ENCODE measurements at places on chromosomes 3 and 15.

DNA sequence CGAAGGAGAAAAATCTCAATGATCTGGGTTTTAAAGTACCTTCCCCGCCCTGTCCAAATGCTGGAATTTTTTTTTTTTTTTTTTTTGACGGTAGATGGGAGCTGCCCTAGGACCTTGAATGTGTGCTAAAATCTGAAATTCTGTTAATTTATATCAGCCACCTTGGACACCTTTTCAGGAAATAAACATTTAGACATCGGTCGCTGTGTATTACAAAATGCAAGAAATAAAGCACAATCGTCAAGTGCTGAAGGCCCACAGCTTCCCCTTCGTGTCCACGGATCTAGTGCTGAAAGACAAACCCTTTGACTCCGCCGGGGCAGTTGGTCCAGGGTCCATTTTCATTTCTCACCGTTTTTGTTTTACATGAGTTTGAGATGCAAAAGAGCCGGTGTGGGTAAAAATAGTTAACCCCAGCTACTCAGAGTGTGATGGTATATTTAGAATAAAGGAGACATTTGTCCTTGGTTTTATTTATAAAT, 90.2 kb upstream of the CHD2 start:
- DNase-seq: peak; percentile 17

DNA sequence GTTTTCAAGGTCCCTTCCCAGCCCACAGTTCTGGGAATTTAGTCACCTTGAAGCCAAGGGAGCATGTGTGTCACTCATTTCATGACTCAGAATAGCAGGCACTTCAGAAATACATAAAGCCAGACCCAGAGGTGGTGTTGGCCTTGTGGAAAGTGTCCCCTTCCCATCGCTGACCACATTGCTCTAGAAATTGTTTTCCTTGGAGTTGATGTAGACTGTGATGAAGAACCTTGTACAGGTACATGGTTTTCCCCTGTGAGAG, 158.8 kb downstream of the SLCO3A1 start:
- DNase-seq: no peak

- DNase-seq: no peak
Measured at GRCh38 chr15:70125605-70126004, 27.9 kb upstream of the TLE3 start.

DNA sequence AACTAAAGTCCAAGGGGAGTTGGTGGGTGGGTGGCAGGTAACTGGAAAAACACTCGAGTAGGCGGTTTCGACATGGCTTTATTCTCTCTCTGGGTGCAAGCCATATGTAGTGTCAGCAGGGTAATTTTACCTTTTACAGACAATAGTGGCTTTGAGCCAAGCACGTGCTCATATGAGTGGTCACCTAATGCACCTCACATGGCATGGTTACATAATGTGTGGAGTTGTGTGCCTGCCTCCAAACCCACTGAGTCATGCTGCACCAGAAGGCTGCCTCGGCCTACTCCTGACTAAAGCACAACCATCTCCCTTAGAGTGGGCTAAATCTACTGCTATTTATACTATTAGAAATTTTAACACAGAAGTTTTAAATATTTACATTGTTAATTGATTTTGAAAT, 16.5 kb downstream of the CCRL2 start:
- no peak for DNase-seq

DNA sequence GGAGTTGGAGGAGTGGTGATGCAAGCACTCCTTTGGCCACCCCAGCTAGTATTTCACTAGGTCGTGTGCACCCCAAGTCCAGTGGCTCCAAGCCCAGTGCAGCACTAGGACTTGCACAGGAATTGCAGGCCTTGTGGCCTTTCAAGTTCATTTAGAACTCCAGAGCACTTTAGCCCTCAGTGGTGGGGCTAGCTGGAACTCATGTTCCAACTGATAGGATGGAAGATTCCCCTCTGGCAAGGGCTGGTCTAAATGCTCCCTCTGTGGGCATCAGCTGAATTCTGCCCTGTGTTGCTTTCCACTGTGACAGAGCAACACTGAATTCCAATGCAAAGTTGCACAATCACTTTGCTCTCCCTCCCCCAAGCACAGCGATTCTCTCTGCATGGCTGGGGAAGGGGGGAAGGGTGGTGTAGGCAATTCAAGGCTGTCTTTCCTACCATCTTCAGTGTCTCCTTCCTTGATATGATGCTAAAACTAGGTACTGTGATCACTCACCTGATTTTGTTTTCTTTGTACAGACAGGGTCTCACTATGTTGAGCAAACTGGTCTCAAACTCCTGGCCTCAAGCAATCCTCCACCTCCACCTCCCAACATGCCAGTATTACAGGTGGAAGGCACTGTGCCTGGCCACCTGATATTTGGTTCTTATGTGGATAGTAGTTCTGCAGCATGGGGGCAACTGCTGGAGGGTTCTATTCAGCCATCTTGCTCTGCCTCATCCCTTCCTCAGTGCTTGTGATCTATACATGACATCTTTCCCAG, 10.3 kb downstream of the USF3 start:
- no peak for DNase-seq

DNA sequence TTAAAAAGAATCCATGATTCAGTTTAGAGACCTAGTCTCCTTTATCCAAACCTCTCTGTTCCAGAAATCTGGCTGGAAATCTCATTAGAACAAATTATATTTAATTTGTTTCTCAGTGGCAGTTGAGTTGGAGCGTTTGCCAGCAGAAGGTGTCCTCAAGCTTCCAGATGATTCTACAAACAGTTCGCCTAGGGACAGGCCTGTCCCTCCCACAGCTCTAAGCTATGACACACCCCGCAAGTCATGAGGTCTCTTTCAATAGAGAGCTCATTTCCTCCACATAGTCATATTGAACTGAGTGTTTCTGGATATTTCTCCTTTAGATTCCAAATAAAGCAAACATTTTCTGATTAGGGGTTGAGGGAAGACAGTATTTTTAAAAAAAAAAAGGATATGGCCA, 230.3 kb downstream of the ATP8B4 start:
- DNase-seq: no peak

- no peak for DNase-seq
Measured at GRCh38 chr3:72914383-72914782, 26.5 kb downstream of the GXYLT2 start.

DNA sequence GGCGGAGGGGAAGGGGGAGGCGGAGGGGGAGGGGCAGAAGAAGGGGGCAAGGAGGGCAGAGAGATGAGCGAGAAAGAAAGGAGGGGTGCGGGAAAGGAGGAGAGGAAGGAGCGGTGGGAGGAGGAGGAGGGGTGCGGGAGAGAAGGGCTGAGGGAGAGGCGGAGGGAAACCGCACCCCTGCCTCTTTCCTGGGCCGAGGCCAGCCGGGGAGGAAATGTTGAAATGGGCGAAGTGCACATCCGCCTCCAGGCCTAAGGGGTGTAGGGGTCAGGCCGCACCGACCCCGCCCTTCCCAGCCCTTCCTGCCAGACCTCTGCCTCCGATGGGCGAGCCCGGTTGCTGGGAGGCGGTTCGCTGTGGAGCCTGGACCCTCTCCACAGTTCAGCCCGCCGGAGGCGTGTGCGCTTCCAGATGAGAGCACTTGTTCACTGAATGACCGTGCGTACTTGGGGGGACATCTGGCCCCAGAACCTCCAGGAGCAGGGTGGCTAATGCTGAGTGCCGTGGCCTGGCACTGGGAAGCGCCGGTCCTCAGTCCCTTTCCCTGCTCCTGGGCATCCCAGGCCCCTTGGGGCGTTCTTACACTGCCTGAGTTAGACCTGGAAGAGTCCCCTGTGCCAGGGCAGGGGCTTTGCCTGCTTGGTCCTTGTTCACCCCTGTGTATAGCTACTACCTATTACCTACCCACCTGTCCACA, 110.3 kb upstream of the KLF13 start:
- DNase-seq: peak; percentile 33

DNA sequence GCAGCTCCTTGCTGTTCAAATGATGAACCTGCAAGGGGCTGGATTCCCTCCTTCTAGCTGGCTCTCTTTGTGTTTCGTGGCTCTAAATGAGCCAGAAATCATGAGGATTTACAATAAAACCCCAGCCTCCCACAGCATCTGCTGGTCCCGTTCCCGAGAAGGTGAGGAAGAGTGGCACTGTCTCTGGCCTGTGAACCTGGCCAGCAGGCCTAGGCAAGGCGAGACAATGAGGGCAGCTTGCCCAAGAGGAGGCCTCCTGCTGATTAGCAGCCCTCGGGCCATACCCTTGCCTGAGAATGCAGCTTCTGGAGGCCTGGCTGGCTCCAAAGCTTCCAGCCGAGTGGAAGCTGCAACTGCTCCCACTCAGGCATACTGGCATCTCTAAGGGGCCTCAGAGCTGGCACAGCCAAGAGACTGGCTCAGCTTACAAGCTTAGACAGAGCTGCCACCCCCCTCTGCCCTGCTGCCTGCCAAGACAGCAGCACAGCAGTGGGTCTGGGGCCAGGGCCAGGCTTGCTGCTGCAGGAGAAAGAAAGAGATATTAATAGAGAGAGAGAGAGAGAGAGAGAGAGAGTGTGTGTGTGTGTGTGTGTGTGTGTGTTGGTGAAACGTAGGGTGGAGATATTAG, 76.5 kb downstream of the HMG20A start:
- peak; percentile 81 for DNase-seq

DNA sequence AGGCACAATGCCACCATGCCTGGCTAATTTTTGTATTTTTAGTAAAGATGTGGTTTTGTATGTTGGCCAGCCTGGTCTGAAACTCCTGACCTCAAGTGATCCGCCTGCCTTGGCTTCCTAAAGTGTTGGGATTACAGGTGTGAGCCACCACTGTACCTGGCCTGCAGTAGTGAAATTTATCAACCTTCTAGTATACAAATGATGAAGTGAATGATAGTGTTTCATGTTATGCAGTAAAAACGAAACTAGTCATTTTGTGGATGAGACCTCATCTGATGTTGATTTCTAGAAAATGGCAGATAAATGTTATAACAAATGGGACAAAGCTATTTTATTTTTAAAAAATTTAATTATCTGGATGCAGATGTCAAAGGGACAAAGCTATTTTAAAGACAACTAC, 32.9 kb downstream of the NXPE3 start:
- no peak for DNase-seq

DNA sequence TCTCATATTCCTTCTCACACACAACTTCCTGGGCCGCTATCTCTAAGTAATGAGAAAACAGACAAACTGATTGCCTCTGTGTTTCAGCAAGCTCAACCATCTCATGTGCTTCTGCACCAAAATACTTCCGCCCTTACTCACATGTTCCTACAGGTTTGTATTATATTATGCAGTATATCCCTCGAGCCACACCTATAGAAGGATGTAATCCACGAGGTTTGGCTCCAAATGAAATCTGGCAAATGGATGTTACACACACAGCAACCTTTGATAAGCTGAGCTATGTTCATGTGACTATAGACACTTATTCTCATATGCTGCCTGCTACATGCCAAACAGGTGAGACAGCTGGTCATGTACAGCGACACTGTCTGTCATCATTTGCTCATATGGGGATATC, 22.6 kb downstream of the CCRL2 start:
- DNase-seq: no peak

GRCh38 chr15:52872036-52872818, 82.1 kb upstream of the ONECUT1 start:
- no peak for DNase-seq

- DNase-seq: no peak
Measured at GRCh38 chr15:88627463-88627862, 6.3 kb downstream of the AEN start.

GRCh38 chr15:60809375-60809774, 330.4 kb upstream of the ICE2 start:
- no peak for DNase-seq

GRCh38 chr3:186477876-186478275, 66.3 kb downstream of the CRYGS start:
- DNase-seq: no peak

DNA sequence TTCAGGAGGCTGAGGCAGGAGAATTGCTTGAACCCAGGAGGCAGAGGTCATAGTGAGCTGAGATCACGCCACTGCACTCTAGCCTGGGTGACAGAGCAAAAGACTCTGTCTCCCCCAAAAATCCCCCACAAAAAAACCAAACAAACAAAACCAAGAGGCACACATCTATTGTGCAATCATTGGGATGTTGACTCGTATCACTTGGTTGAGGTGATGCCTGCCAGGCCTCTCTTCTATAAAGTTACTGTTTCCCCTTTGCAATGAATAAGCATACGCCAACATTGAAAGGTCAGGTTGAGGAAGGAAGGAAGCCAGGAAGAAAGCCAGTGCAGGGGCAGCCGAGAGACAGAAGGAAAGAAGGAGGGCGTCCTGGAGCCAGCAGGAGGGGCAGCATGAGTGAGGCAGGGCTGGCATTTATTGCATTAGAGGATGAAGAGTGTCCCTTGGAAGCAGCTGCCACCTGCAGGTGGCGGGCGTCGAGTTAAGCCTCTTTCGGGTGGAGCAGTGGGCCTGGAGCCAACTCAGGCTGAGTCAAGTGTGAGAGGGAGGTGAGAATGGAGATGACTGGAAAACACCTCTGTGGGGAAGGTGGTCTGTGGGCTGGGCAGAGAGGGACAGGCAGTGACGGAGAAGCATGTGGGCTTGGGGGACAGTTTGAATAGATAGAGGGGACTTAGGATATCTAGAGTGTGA, 8.3 kb upstream of the CSPG4 start:
- DNase-seq: no peak
